ENCODE measurements at places on chromosomes 6 and 20.

DNA sequence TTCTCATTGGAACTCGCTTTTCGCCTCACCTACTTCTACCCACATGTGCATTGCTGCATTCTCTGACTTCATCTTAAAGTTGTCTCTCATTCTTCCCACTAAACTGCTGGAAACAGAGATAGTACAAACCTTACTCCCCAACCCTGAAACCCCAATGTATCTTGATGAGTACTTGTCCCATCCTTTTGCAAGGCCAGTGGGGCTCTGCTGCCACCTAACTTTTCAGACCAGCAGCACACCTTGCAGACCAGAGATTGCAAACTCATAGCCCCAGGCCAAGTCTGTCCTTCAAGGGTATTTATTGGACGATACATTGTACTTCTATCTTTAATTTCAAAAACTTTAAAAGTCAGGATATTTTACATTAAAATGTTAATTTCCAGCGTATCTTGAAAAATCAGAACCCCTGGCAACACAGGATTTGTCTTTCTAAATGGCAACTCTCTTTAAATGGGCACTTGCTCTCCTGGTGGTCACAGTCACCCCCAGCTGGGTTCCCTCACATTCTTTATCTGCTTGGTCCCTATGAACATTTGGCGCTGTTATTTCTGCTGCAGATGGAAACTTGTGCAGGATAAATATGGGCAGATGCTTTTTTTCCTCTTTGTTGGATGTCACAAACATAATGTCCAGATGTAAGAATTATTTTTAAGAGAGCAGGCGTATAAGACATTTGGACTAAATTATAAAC, 83.9 kb downstream of the SOD2 start:
- peak; percentile 20 for DNase-seq

DNA sequence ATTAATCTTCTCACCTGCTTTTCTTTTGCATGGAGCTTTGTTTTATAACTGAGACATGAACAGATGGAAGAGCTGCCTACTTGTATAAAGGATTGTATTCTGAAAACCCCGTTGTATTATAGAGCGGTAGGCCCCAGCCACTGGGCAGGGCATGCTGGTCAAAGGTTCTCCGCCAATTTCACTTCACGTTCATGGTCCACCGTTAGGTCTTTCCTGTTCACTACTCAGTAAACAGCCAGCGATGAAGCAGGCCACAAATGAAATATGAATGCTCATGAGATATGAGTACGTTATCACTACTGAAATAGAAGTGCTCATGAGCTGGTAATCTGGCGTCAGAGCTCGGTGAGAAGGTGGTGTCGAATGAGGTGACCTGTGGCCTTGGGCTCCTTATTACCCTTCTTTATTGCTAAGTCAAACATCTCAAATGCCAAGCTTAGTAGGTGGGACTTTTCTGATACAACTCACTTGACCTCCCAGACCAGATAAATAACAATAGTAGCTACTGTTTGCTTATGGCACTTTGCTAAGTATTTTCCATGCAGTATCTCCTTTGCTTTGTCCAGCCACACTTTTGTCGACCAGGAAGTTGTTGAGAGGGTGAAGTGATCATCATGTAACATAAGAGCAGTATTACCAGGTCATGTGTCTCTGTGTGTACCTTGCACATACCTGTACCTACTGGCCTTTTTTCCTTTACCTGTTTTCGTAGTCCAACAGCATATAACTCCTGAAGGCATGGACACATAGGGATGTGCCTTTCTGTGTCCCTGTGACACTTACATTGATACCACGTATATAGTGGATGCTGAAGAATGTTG, 16.7 kb downstream of the EDN3 start:
- no peak for DNase-seq

- DNase-seq = peak; percentile 86
These were observed 14.5 kb upstream of the WFDC12 start for GRCh38 chr20:45138561-45139300.

DNA sequence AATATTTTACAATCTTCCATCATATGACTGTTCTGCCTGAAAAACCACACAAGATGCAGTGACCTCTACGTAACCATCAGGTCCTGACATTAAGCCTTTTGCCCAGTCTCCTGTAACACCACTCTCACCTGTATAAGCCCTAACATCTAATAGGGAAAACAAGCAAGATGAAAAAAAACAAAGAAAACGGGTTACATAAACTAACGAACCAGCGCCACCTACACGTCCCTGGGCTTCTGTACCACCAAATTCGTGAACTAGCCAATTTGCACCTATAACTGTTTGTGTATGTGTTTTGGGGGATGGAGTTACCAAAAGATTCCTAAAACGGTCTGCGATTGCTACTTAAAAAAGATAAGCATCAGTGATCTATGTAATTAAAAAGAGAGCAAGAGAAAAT, 70.2 kb downstream of the BLOC1S5 start:
- no peak for DNase-seq

- DNase-seq = no peak
These were observed 33.8 kb upstream of the TMEM244 start for GRCh38 chr6:129894921-129895320.
